ENCODE measurements at places on chromosomes 12 and 14.

- no peak for DNase-seq
Observed at GRCh38 chr12:88310069-88310468, 168.0 kb downstream of the TMTC3 start.

DNA sequence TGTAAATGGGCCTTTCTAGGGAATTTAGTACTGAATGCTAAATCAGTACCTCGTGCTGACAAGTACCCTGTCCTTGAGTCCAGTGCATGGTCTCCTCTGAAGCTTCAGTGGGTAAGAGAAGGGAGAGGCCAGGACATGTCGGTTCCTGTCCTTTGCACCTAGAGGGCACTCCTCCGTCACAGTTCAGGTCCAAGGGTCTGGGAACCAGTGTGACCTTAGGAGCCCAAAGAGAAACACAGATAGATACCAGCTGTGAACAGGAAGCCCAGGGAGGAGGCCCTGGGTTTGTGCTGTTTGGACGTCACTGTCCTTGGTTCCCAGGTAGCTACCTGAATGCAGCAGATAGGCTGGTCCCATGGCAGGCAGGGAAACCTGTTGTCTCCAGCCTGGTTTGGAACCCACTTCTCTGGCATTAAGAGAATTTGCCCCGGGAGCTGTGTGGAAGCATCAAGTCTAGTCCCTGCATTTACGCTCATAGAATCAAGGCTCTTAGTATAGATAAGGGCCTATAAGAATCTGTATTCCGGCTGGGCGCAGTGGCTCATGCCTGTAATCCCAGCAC is 3.9 kb upstream of the FGF23 start:
- no peak for DNase-seq

DNA sequence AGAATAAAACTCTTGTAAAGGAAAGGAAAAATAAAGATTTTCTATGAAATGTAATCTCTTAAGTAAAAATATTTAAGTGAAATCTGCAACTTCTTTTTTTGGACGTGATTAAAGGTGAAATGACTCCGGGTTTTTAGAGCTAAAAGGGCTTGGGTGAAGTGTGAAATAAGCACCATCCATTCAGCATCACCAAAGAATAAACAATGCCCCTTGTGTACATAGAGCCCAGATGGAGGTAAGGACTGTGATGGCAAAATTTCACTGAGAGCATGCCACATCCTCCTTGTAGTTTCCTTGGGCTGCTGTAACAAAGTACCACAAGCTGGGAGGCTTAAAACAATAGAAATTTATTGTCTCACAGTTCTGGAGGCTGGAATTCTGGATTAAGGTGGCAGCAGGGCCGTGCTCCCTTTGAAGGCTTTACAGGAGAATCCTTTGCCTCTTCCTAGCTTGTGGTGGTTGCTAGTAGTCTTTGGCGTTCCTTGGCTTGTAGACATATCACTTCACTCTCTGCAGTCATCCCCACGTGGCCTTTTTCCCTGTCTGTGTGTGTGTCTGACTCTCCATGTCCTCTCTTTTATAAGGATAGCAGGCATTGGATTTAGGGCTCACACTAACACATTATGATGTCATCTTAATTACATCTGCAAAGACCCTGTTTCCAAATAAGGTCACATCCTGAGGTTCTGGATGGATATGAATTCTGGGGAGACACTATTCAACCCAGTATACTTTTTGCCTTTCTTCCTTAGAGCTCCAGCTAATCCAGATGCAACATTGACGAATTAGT is 24.2 kb downstream of the ZNF664 start:
- no peak for DNase-seq

GRCh38 chr14:20734430-20734806 is 11.3 kb upstream of the EDDM3A start:
- no peak for DNase-seq

GRCh38 chr12:77830583-77831351 is at the start of gene NAV3:
NAV3 (plus strand) TSS chr12:77830894; CDS start chr12:77831462, 568 bp downstream.
- no peak for DNase-seq

DNA sequence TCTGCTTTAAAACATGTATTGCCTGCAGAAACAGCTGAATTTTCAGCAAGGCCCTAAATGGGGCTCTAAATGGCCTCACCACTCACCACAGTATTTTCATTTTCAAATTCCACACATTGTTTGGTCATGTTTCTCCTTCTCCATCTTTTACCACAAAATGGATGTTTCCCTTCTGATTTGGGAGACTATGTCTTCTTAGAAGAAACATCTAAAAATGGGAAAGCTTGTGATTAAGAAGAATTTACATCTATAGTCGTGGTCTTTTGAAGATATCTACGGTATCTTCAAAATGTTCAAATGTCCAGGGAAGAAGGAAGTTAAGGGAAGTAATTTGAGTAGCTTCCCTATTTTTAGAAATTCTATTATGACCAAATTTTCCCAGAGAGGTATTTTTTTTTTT is 20.7 kb upstream of the TUBA1C start:
- no peak for DNase-seq

DNA sequence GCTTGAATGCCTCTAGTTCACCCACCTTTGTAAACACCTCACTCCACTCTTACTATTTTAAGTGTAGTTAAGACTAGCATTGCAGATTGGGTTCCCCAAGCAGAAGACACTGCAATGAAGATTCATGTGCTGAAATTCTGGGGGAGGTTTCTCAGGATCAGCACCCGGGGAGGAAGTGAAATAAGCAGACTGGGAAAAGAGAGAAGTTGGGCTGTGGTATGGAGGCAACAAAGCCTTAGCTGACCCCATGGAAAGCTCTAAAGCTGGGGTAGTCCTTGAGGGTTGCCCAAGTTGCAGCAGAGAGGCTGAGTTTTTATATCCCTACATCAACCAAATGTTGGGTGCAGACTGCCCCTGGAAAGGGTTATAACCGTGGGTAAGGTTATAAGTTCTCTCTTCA is 23.9 kb upstream of the IGF1 start:
- DNase-seq, result no peak

GRCh38 chr12:28231248-28231647 is 41.0 kb downstream of the CCDC91 start:
- DNase-seq, result no peak

DNA sequence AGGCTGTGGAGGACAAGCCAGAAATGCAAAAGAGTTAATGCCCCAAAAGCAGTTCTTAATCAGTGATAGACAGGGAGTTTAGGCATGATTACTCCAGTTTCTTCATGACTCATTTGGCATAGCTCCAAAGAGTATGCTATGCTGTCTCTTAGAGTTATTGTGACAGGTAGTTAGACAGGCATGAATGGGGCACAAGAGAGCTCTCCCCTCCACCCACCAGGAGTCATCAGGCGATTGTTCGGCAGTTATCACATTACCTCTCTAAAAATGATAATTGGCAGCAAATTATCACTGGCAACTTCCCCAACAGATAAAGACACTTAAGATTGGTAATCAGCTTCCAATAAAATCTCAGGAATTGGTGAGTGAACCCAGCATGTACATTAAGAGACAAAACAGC is 320.1 kb downstream of the DAD1 start:
- no peak for DNase-seq

DNA sequence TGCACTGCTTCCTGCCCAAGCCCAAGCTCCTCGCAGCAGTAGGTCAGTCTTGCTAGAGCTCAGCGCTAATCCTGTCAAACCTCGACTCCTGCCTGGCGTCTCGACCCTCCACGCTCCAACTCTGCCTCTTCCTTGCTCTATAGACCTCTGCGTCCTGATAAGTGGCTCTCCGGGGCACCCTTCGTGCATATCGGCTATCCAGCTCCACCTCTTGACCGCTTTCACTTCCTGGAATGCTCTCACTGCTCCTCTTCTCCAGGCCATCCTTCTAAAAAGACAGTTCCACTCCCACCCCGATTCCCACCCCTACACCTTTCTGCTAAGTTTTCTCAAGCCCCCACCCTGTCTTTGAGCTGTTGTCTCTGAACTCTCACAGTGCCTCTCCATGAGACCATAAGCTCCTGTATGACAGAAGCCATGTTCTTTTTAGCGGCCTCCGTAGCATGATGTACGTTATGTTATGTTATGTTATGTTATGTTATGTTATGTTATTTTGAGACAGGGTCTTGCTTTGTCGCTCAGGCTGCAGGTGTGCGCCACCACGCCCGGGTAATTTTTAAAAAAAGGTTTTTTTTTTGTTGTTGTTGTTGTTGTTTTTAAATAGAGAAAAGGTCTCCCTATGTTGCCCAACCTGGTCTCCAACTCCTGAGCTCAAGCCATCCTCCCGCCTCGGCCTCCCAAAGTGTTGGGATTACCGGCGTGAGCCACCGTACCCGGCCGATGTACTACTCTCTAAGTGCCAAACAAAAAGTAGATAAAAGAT is 601 bp downstream of the COX14 start:
- DNase-seq, result no peak

- DNase-seq, result no peak
Observed at GRCh38 chr12:132657004-132657727, 30.0 kb downstream of the POLE start.

DNA sequence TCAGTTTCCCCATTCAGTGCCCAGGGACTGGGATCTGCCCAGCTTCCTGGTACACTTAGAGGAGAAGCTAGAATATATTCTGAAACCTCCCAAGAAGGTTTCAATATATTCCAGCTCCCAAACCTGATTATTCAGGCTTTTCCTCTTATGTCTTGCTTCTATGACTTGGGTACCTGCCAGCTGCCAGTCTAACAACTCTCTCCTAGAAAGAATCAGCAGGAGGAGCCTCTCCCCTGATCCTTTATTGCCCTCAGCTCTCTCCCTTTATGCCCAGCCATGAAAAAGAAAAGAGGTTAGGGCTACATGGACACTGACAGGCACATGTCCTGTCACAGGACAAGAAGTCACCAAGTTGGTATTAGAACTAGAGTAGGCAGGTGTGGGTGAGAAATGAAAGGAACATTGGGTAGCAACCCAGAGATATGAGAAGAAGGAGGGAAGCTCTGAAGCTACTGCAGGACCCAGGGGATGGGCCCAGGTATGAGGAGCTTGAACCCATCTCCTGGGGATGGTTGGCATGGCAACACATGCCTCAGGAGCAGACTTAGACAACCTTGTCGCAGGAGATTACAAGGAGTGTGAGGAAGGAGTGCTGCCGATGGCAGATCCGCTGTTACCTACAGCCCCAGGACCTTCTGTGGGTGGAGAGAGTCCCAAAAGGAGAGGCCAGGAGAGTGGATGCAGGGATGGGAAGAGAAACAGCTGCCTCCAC is 2.0 kb upstream of the CACNB3 start:
- no peak for DNase-seq

GRCh38 chr12:70919597-70920035 is 922 bp downstream of the PTPRR start:
- DNase-seq, result peak; percentile 14

DNA sequence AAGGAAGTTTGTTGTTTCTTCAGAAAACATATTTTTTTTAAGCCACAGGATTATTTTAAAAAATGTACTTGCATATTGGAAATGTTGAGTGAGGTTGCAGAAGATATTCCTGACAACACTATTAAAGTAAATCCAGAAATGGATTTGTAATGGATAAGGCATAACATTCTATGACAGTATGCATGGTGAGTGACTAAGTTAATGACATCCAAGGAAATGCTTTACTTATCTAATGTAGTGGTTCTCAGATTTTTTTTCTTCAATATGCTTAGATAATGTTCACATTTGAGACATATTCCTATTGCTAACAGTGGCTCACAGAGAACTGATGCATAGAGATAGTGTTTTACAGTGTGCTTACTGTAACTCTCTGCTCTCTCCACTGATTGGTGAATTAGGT is 49.4 kb downstream of the ZDHHC17 start:
- no peak for DNase-seq

DNA sequence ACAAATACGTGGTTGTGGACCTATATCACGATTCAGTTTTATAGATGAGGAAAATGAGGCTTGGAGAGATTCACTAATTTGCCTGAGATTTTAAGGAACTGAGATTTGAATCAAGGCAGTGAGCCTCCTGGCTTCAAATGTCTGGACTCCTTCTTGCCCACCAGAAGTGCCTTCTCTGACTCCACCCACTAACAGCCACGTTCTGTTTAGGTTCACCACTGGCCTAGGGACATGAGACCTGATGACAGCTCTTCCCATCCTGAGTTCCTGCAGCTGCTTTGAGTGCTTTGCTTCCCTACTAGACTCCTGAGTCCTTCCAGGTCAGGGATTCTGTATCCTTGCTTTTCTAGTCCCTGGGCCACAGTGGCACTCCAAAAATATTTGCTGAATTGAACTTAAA is 57.1 kb downstream of the PLBD1 start:
- no peak for DNase-seq

DNA sequence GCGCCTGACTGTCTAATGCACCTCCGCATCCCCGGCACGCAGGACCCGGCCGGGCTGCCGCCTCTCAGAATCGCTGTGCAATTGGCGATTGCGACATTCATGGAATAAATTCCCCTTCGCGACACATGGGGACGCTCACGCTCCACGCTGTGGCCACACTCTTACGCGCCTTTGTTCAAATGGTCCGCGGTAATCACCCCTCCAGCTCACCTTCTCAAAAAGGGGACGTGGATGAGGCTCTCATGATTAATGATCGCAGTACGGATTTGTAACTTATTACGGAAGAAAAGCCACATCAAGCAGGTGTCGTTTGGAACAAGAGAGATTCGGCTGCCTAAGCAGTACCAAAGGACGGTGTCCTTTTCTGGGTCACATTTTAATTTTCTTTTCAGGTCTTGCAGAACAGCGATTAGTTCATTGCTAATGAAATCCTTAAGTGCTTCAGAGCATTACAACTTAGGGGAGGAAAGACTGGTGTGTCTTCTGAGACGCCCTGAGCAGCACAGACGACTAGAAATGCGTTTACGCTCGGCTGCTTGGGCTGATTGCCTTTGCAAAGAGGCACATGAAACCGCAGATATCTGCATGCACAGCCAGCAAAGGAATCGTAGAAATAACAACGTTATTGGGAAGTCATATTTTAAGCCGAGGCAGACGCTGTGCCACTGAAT is 37.3 kb upstream of the ADGRD1 start:
- DNase-seq, result peak; percentile 84

- DNase-seq, result no peak
Observed at GRCh38 chr12:22598763-22599161, 26.2 kb upstream of the ETNK1 start.

- no peak for DNase-seq
Observed at GRCh38 chr12:19671695-19672094, 232.4 kb downstream of the AEBP2 start.

- DNase-seq, result peak; percentile 80
Observed at GRCh38 chr12:57518920-57519795, 1.2 kb downstream of the DDIT3 start.

- DNase-seq, result no peak
Observed at GRCh38 chr14:29444216-29444615, 483.4 kb downstream of the PRKD1 start.
